ENCODE measurements at places on chromosomes 5 and 9.

DNA sequence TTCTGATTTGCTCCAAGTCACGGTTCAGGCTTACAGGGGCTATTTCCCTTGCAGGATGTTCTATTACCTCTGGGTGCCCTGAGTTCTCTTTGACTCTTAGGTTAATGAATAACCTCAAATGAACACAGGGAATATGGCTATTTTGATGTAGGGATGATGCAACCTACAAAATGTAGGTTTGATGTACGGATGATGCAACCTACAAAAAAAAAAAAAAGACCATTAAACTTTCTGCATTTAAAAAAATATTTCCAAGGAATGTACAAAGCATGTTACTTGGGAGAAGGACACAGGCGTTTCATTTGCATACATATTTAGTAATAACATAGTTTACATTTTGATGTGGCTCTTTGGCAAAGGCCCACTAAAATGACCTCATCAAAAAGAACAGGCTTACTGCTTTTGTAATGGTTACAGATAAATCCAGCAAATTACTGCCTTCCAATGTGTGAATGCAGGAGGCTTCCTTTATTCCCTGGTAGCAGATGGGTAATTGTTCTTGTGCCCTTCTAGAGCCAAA is 36.3 kb downstream of the ZNF474 start:
- no peak for DNase-seq

GRCh38 chr5:28386712-28387111 is 1348.3 kb upstream of the CDH9 start:
- DNase-seq, result no peak

DNA sequence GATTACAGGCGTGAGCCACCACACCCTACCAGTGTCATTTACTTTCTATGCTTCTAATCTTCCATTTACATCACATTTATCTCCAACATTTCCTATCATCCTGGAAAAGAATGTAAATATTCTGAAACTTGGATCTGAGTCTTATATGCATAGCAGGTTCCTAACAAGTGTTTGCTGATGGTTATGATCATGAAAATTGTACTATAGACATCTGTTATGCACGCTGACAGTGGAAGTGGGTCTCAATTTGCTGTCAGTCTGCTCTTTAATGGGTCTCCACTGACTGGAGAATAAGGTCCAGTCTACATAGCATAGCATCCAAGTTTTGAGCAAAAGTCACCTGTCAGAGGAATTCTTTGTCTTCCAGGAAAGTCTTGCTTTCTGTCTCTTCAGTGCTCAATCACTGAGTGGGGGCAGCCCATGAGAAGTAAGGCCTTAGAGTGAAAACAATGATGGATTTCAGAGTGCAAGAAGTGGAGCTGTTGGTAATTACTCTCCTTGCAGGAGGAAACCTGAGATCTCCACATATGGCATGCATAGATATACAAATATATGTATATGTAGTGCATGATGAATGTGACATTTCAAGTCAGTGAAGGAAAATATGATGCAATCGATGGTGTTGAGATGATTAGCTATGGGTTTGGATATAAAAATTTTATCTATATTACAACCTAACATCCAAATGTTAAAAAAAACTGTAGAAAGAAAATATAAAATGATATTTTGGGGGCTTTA is 29.2 kb upstream of the MSANTD3 start:
- DNase-seq, result no peak

GRCh38 chr5:104045987-104046386 is 483.4 kb upstream of the NUDT12 start:
- no peak for DNase-seq

DNA sequence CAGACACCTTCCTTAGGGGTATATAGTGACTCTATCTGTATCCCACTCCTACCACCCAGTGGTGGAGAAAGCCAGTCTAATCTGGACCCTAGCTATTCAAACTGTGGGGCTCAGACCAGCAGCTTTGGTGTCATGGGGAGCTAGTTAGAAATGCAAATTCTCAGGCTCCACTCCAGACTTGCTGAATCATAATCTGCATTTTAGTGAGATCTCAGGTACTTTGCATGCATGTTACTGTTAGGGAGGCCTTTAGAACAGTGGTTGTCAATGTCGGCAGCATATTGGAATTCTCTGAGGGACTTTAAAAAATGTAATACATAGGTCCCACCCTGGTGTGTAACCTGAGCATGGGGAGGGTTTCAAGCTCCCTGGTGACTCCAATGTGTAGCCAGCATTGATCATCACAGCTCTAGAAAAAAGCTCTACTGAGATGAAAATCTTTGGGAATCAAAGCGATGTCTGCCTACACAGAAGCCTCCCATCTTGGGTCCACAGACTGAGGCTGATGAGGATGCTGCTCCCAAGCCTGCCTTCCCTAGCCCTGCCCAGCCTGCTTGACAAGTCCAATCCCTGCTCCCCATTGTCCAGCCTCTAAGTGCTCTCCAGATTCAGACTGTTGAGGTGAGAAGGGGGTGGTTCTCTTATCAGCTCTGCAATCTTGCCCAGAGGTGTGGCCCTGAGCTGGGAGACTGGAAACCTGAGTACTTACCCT is 11.9 kb upstream of the GM2A start:
- no peak for DNase-seq

GRCh38 chr5:95543017-95543705 is 11.6 kb downstream of the SKIC3 start:
- no peak for DNase-seq

- no peak for DNase-seq
These were observed 594.5 kb downstream of the PDE4D start for GRCh38 chr5:59299006-59299405.
